HFF-Myc (cell line): ENCODE measurements at places on chromosomes 4 and X.

DNA sequence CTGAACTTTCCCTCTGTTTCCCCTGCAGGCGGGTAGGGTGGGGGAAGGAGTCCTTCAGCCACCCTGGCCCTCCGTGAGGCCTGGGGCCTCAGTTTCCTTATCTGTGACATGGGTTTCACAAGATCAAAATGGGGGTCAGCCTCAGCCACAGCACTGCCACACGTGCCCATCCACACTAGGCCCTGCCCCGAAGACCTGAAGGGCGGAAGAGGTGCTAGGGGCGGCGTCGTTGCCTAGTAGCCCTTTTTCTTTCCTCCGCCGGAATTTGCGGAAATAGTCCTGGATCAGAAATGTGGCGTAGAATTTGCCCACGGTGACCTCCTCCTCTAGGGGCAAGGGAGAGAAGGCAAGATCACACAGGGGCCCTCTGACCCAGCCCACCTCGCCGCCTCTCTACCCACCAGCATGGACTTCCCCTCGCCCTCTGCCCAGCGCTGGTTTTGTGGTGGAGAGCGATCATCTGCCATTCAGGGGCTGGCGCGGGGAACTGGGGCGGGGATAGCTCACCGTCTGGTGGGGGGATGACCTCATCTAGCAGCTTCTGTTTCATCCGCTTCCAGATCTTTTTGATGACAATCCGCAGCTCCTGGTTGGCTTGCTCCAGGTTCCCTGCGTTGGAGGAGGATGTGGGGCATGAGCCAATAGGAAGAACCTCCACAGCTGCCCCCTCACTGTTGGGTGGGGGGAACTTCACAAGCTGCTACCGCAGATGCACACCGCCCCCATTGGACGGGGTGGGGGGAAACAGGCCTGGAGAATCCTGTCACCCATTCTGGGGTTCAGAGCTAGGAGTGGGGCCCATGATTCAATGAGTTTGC, 9.7 kb upstream of the SYP start:
- DNase-seq, result no peak

DNA sequence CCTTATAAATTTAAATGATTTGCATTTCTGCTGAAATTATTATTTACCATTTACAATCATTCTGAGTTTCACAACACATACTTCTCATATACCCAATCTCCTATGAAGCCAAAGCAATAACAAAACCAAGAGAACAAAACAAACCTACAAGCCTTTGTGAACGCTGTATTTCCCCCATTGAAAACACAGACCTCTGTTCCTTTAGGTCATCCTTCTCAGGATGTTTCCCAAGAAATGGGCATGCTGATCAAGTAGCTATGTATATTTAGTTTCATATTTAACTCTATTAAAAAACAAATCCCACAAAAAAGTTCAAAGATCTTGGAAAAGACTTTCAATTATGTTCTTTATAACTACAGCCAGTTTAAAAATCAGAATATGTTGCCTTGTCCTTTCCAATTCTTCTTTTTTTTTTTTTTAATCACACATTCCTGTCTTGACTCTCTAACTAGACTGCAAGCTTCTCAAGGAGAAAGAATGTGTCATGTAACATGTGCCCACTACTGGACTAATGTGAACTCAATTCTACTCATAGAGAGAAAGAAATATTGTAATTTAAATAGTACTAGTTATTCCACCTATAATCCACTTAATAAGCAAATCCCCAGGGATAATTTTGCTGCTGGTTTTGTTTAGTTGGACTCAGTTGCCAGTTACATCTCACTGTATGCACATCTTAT, 84.3 kb upstream of the PRSS48 start:
- no peak for DNase-seq

GRCh38 chrX:105882581-105883275, 60.4 kb downstream of the NRK start:
- DNase-seq, result no peak

GRCh38 chr4:38132843-38133662, 172.9 kb downstream of the PTTG2 start:
- DNase-seq, result no peak

DNA sequence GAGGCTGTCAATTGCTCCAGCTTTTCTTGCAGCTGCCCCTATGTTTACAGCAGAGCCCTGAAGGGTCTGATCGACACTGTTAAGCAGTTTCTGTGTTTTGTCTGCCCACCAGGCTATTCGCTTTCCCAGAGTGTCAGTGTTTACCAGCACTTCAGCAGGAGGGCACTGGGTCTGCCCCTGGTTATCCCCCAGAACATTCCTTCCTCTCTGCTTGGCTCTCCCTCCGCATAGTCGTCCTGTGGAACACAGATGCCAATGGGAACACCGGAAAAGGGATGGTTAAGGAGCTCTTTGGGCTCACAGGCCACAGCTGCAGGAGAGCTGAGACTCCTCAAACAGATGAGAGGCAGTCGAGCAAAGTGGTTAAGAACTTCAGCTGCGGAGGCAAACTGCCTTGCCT, 71.3 kb upstream of the FBXW7 start:
- no peak for DNase-seq

DNA sequence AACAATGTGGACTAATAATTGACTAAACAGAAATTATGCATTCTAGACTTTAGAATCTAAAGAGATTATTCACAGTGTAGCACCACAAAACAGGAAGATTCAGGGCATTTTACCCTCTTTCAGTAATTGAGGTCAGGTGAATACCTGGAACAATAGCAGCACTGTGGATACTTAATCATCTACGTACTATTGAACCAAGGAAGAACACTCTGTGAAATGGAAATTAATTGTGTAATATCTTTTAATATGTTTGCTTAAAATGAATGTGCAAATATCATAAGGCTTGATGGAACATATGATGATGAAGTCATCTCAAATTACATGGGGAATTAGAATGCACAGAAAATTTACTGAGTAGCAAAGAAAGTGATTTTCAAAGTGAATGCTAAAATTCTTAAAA, 68.5 kb upstream of the MAP9 start:
- DNase-seq, result no peak

DNA sequence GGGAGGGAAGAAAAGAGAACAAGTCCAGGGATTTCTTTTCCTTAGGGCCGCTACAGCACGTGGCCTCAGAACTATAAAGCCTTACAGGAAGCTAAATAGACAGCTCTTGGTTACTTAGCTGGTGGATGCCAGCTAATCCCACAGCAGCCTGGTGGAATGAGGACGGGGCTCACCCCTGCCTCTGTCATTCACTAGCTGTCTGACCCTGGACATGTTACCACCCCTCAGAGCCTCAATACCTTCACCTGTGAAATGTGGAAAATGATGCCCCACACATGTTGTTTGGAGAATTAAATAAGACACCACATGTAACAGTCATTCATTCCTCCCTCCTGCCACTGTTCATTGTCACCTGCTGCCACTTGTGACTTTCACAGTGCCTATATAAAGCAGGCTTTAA, 15.7 kb downstream of the CCKAR start:
- no peak for DNase-seq

- DNase-seq, result peak; percentile 17
These were observed 827.7 kb downstream of the FSTL5 start for GRCh38 chr4:161336016-161336530.

DNA sequence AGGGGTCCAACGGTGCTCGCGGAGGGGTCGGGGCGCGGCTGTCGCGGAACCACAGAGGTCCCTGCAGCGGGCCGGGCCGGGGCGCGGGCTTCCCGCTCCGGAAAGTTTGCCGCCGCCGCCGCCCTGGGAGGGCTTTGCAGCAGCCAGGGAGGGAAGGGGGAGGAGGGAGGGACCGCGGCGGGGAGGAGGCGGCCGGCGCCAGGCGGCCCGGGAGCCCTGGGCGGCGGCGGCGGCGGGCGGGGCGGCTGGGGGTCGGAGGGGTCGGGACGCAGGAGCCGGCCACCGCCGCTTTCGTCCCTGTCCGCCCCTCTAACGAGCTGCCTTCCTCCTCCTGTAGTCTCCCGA, 375 bp downstream of the FGFR3 start:
- DNase-seq, result no peak

DNA sequence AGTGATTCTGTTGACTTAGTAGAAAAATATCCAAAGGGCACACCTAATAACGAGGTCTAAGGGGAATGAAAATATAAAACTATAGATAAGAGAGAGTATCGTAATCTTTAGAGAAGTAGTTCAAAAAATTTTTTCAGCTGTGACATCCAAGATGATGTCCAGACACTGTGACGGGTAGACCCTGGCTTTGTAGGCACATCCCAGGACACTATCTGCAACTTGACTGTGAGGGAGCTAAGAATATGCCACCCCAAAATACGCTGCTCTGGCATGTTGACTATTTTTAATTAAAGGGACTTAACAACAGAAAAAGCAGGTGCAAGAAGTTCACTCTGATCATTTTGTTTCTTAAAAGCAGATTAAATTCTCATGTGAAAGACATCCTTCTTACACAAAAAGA, 89.5 kb downstream of the CLCN4 start:
- DNase-seq, result no peak

DNA sequence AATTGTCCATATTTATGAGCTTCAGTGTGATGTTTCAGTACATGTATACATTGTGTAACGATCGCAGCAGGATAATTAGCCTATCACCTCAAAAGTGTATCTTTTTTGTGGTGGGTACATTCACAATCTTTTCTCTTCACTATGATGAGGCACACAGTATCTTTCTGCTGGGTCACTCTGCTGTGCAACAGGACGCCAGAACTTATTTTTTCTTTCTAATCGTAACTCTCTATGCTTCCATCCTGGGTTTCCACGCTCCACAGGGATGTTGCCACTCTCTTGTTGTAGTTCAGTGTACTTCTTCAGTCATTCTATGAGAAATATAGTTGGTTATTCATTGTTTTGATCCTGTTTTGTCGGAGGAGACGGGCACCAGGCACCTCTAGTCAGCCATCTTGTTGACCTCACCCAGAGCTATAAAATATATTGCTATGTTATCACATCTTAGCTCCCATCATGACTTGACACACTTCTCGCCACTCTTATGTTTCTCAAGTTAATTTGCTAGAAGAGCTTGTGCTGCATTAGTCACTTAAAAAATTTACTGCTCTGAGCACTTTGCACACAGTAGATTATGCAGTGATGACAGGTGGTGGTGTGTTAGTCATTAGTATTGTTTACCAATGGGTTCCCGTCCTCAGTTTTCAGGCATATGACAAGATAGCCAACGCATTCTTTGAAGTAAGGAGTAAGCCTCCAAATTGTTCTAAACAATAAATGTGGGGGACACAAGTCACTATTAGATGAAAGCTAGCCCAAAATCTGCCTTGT, 1002.7 kb upstream of the PCDH7 start:
- no peak for DNase-seq

- no peak for DNase-seq
These were observed 938.1 kb upstream of the GRIA3 start for GRCh38 chrX:122245943-122246342.

- no peak for DNase-seq
These were observed 40.2 kb downstream of the ZNF827 start for GRCh38 chr4:145898466-145898865.

DNA sequence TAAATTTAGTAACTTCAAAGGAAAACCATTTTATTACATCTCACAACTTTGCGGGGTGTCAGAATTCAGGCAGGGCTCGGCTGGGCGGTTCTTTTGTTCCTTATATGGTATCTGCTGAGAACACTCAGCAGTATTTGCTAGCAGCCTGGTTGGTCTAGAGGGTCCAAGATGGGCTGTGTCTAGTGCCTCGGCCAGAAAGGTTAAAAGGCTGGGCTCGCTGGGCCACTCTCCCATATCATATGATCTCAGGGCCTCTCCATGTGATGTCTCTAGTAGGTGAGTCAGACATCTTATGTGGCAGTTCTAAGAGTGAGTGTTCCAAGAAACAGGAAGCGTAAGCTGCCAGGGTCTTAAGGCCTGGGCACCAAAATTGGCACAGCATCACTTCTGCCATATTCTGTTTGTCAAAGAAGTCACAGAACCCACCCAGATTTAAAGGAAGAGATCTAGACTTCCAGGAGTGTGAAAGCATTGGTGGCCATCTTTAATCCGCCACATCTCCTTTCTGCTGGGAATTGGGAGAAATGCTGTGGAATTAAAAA, 100.9 kb upstream of the ATP6AP2 start:
- no peak for DNase-seq

DNA sequence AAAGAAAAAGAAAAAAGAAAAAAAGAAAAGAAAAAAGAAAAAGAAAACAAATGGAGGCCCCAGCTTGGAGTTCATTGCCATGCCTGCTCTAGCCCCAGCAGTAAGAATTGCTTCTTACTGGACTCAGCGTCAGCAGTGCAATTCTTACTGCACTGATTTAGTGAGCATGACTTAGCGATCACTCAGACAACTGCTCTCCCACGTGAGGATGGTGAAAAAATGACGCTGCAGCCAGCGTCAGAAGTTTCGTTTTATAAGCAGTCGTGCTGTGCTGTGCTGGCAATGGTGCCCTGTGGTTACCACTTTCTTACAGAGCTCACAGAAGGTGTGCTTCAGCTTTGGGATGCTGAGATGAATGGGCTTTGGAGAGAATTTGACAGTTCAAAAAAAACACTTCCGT, 68.3 kb upstream of the DDX3X start:
- DNase-seq, result no peak

- no peak for DNase-seq
These were observed 42.7 kb downstream of the SMC1A start for GRCh38 chrX:53379747-53380146.

GRCh38 chr4:13523105-13523477, 21.2 kb downstream of the NKX3-2 start:
- DNase-seq, result no peak

GRCh38 chr4:127505203-127505602, 127.6 kb upstream of the INTU start:
- DNase-seq, result peak; percentile 65

GRCh38 chr4:76614589-76614988, 179.6 kb downstream of the SHROOM3 start:
- no peak for DNase-seq

GRCh38 chr4:164109503-164109902, 615.0 kb downstream of the TMA16 start:
- DNase-seq, result no peak
